ENCODE measurements at places on chromosomes 13 and 19. TPM values are rescaled to one million over a fixed set of nuclear protein-coding genes. Genes with fewer than 3 reads are reported as not detected.

DNA sequence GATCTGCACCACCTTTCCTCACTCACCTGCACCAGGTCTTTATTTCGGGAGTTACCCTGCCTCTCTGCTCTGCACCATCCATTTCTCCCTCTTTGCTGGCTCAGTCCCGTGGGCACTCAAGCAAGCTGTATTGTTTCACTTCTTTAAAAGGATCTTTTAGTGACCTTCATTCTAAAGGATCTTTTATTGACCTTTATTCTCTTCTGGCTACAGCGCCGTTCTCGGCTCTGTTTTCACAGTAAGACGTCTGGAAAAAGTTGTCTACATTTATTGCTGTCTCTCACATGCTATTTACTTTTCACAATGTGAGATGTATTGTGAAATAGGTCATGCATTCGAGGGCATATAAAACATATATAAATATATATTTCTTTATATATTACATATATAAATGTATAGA lies 35.6 kb upstream of the ARGLU1 start:
- no peak for DNase-seq

GRCh38 chr13:113995051-113995601 lies 21.2 kb upstream of the C13orf46 start:
- DNase-seq: no peak

- DNase-seq: no peak
Observed at GRCh38 chr13:27423333-27423732, 1.1 kb upstream of the GTF3A start.

ZNF709 gene
- 9.9 TPM for polyA plus RNA-seq

GRCh38 chr13:45859705-45860104 lies 8.2 kb upstream of the SIAH3 start:
- no peak for DNase-seq

DNA sequence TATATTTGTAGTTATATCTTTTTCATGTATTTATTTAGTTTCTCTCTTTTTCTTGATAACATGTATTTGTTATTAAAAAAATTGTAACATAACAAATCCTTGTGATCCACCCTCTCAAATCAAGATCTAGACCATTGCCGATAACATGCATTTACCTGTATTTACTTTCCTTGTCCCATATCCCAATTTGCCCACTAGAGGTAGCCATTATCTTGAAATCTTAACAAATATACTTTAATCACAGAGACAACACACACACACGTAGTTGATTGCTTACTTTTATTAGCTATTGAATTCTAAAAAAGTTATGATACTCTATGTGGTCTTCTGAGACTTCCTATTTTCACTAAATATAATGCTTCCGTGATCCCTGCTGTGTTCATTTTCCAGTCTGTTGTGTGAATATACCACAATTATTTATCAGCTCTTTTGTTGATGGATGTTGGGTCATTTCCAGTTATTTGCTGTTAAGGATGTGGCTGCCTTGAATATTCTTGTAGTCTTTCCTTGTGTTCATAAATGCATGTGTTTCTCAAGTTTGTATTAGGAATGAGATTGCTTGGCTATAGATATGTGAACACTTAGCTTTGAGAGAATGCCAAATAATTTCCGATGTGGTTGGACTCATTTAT lies 31.3 kb upstream of the ZMYM2 start:
- no peak for DNase-seq
